ENCODE measurements at places on chromosomes 6 and 20. TPM values are rescaled to one million over a fixed set of nuclear protein-coding genes. Genes with fewer than 3 reads are reported as not detected.

SLC16A10 gene
- 28.8 TPM for polyA plus RNA-seq

SEMG1 gene
- not detected for polyA plus RNA-seq

GRCh38 chr6:95805699-95806098 lies 210.1 kb upstream of the FUT9 start:
- no peak for DNase-seq

DNA sequence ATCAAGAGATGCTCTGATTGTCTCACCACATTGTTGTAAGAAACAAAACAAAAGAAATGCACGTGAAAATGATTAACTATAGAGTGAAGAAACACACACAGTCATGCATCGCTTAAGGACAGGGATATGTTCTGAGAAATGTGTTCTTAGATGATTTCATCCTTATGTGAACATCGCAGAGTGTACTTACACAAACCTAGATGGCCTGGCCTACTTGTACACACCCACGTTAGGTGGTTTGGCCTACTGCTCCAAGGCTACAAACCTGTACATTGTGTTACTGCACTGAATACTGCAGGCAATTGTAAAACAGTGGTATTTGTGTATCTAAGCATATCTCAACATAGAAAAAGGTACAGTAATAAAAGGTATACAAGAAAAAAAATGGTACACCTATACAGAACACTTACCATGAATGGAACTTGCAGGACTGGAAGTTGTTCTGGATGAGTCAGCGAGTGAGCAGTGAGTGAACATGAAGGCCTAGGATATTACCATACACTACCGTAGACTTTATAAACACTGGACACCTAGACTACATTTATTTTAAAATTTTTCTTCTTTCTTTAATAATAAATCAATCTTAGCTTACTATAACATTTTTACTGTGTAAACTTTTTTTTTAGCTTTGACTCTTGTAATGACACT lies 48.6 kb downstream of the FKBP5 start:
- no peak for DNase-seq

GRCh38 chr6:43724914-43725642 lies 37.5 kb upstream of the MRPS18A start:
- no peak for DNase-seq

- DNase-seq, result no peak
Measured at GRCh38 chr6:35757456-35758123, 18.8 kb upstream of the CLPSL2 start.

- no peak for DNase-seq
Measured at GRCh38 chr6:104682722-104683643, 176.7 kb downstream of the HACE1 start.

Data from right renal pelvis (tissue), 4 donors.